Vagina (tissue), 2 donors: ENCODE measurements at places on chromosomes 13 and 19. TPM values are rescaled to one million over a fixed set of nuclear protein-coding genes. Genes with fewer than 3 reads are reported as not detected.

GRCh38 chr19:50500060-50500752, 10.8 kb downstream of the JOSD2 start:
- no peaks in the 10 kb centered on the region for H3K27me3 ChIP-seq
- H3K36me3 ChIP-seq, result no peaks in the 10 kb centered on the region
- no peak overlapping the region for H3K27ac ChIP-seq
- H3K4me3 ChIP-seq, result no peak overlapping the region
- no peak for DNase-seq
- H3K4me1 ChIP-seq, result no peaks in the 10 kb centered on the region

GRCh38 chr19:18762125-18763023, 28.7 kb downstream of the COMP start:
- no peaks in the 10 kb centered on the region for H3K27me3 ChIP-seq
- H3K4me3 ChIP-seq, result no peak overlapping the region
- H3K36me3 ChIP-seq, result no peaks in the 10 kb centered on the region
- DNase-seq, result no peak
- H3K4me1 ChIP-seq, result peaks cover 40% of the 10 kb centered on the region

DNA sequence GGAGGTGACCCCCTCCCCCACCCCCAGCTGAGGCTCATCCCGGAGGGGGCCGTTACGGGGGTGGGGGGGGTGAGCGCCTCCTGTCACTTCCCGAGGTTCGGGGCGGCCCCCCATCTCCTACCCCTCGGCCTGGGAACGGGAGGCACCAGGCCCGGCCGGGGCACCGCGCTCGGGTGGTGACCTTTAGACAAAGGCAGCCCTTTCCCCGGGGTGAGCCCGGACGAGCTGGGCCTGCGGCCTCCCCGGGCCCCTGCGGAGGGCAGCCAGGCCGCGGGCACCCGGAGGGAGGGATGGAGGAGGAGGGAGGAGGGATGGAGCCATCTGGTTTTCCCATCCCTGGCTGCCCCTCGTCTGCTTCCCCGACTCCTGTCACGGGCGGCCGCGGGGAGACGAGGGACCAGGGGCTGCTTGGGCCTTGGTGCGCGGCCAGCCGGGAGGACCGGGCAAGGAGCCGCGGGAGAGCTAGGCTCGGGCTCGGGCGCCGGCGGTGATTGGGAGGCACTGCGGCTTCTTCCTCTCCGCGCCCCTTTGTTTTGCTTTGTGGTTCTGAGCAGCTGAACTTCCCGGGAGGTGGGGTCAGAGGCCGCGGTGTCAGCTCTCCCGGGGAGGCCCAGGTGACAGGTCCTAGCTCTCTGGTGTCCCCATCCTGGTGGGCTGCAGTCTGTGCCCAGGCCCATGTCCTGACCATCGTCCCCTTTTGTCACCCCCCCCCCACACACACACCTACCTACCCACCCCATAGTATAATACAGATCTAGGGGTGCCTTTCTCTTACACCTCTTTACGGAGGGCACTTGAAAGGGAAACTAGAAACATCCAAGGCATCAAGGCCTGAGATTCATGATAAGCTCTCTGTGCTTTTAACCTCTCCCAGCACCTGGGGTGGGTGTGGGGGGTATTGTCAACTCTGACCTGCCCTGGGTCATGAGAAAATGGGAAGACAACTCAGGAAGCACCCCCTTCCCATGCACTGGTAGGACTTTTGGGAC, 1.3 kb downstream of the BICRA start:
- no peaks in the 10 kb centered on the region for H3K27me3 ChIP-seq
- H3K36me3 ChIP-seq, result no peaks in the 10 kb centered on the region
- H3K4me1 ChIP-seq, result peaks cover 58% of the 10 kb centered on the region

DNA sequence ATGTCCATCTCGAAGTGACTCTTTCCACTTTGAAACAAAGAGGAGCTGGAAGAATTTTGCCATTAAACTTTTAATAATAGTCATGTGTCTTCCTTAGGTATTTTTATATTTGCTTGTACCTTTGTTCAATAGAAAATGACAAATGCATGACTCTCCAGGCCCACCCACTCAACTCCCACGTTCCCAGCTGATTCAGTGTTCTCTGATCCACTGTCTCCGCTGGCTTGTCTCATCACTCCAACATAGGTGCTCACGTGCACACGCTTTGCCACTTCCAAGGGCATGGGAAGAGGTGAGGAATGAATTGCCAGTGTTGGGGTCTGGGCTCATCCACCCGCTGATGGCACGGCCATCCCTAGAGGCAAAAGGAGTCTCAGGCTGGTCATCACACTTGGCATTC, 24.5 kb downstream of the RASL11A start:
- no peak overlapping the region for H3K4me3 ChIP-seq
- H3K4me1 ChIP-seq, result no peaks in the 10 kb centered on the region
- H3K36me3 ChIP-seq, result no peaks in the 10 kb centered on the region
- no peak overlapping the region for H3K27ac ChIP-seq
- DNase-seq, result no peak
- no peaks in the 10 kb centered on the region for H3K27me3 ChIP-seq

DNA sequence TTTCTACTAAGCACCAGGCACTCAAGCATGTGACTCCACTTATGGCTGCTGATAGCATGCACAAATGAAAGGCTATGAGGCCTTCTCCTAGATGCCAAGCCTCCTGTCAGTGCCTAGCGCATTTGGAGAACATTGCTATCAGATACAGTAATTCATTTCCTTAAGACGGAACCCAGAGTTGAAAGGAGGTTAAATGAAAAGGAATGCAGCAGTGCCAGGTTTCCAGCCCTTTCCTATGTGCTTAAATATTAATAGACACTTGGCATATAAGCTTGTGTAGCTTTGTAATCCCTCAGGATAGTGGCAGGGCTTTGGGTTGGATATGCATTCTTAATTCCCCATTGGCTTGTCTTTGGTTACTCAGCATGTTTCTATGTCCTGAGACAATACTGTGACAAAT, 140.1 kb upstream of the FRY start:
- H3K36me3 ChIP-seq, result no peaks in the 10 kb centered on the region
- peaks cover 6% of the 10 kb centered on the region for H3K4me1 ChIP-seq
- H3K27me3 ChIP-seq, result no peaks in the 10 kb centered on the region
- no peak overlapping the region for H3K4me3 ChIP-seq

- no peaks in the 10 kb centered on the region for H3K4me1 ChIP-seq
- H3K36me3 ChIP-seq, result no peaks in the 10 kb centered on the region
Measured at GRCh38 chr19:54518844-54519243, 16.2 kb downstream of the LAIR2 start.

GRCh38 chr13:29484796-29485195, 110.7 kb downstream of the SLC7A1 start:
- no peaks in the 10 kb centered on the region for H3K27me3 ChIP-seq
- no peak for DNase-seq
- no peaks in the 10 kb centered on the region for H3K4me1 ChIP-seq
- H3K27ac ChIP-seq, result no peak overlapping the region
- no peak overlapping the region for H3K4me3 ChIP-seq

DNA sequence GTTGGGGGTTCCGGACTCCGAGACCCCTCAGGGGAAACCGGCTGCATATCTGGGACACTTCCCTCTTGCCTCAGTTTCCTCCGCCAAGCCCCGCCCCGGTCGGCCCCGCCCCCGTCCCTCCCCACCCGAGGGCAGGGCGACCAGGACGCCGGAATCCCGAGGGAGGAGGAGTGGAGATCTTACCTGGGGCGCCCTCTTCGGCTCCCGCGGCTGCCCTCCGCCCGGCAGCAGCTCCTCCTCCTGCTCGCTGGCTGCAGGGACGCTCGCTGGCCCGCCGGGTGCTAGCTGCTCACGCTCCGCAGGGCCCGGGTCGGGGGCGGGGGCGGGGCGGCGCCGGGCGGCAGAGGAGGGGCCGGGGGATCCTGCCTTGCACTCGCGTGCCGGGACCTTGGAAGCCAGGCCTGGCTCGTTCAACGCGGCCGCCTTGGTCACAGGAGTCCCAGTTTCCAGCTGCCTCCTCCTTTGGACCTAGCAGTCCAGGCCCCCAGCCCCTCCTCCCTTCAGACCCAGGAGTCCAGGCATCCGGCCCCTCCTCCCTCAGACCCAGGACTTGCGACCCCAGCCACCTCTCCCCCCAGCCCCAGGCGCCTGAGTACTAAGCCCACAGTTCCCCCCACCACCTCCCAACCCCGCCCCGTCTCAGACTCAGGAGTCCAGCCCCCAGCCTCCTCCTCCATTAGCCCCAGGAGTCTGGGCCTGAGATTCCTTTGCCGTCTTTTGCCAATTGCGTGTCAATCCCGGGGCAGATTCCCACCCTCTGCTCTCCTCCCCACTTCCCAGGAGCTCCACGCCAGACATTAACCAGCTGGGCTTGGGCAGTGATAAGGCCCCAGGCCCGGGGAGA, at the start of gene NTF4:
Gene NTF4 (minus strand): TSS at position 51 of the 844 bp plus-strand sequence. CDS start 2,821 bp downstream, outside the sequence.
- H3K36me3 ChIP-seq, result no peaks in the 10 kb centered on the region
- H3K27me3 ChIP-seq, result peaks cover 6% of the 10 kb centered on the region
- H3K4me3 ChIP-seq, result peak within 1 kb of the TSS; percentile 36
- DNase-seq, result no peak
- peak within 1 kb of the TSS; percentile 33 for H3K27ac ChIP-seq
- H3K4me1 ChIP-seq, result no peaks in the 10 kb centered on the region

- H3K27ac ChIP-seq, result peak overlapping the region; percentile 94
- peak overlapping the region; percentile 97 for H3K4me3 ChIP-seq
- peaks cover 70% of the 10 kb centered on the region for H3K4me1 ChIP-seq
- no peaks in the 10 kb centered on the region for H3K27me3 ChIP-seq
Measured at GRCh38 chr19:15330801-15331418, 1.4 kb downstream of the BRD4 start.

- no peaks in the 10 kb centered on the region for H3K27me3 ChIP-seq
- no peak for DNase-seq
- H3K4me1 ChIP-seq, result no peaks in the 10 kb centered on the region
- H3K27ac ChIP-seq, result no peak overlapping the region
- H3K4me3 ChIP-seq, result no peak overlapping the region
Measured at GRCh38 chr13:94622344-94622743, 20.7 kb downstream of the GPR180 start.

DNA sequence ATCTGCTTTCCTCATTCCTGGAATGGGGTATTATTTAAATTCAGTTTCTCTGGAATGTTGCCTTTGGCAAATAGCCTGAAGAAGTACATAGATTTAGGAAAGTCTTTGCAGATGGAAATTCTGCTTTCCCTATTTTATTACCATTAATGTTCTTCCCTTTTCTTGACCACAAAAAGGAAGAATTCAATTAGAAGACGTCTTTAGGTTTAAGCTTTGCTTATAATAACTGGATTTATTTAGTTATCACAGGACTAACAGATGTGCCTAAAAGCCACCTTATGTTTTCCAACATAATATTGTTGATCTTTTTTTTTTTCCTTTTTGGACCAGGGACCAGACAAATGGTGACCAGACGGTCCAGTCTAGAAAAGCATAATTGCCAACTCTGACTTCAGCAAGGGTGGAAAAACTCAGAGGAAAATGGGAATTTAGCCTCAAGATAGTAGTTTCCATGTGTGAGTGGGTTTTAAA, 210.1 kb upstream of the SPRY2 start:
- no peak for DNase-seq
- H3K36me3 ChIP-seq, result no peaks in the 10 kb centered on the region
- H3K4me1 ChIP-seq, result peaks cover 17% of the 10 kb centered on the region
- no peaks in the 10 kb centered on the region for H3K27me3 ChIP-seq
- no peak overlapping the region for H3K4me3 ChIP-seq
- no peak overlapping the region for H3K27ac ChIP-seq

- H3K36me3 ChIP-seq, result no peaks in the 10 kb centered on the region
- no peaks in the 10 kb centered on the region for H3K27me3 ChIP-seq
- peak overlapping the region; percentile 34 for H3K4me3 ChIP-seq
- peaks cover 14% of the 10 kb centered on the region for H3K4me1 ChIP-seq
Measured at GRCh38 chr19:23415561-23416191, 20.4 kb upstream of the ZNF91 start.

DNA sequence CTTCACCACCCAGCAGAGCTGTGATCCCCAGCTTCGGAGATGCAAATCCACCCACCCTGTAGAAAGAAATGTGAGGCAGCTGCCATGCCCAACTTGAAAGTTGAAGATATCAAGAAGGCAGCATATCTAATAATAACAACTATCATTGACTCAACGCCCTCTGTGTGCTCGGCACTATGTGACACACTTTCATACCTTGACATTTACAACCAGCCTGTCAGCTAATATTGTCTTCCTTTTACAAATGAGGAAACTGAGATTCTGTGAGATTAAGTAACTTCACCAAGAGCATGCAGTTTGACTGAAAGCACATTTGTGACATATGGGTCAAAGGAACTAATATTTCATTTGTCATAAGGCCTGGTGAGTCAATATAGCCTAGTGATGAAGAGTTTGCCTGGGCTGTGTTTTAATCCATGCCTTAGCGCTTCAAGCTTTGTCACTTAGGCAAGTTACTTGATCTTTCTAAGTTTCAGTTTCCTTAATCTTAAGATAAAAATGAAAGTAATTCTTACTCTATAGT, 137.0 kb downstream of the FLT1 start:
- H3K27me3 ChIP-seq, result no peaks in the 10 kb centered on the region
- no peaks in the 10 kb centered on the region for H3K36me3 ChIP-seq
- no peak for DNase-seq

DNA sequence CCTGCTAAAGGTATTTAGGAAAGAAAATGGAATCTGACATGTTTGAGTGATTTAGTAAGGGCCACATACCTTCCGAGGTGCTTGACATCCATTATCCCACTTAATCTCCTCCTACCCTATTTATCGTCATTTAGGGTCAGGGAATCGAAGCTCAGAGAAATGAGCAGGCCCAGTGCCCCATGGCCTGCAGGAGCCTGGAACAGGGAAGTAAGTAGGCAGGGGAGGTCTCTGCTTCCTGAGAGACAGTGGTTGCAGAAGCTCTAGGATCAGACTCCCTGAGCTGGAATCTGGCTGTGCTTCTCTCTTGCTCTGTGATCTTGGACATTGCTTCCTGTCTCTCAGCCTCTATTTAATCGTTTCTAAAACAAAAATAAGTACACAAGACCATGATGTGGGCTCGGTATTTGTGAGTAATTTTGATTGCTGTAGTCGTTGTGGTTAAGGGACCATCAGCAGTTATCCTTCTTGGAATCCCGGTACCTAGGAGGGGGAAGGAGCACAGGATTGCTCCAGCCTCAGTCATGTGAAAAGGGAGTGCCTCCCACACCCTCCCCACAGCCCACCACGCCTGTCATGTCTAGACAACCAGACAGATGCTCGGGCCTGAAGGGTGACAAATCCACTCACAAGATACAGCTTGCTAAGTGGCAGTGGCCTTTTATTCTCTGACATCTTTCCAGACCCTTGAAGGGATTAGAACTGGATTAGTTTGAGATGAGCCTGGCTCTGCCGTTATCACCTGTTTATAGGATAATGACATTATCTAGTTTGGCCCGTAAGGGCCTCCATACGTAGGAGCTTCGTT, 169.2 kb upstream of the TSHZ3 start:
- H3K4me3 ChIP-seq, result no peak overlapping the region
- H3K27me3 ChIP-seq, result no peaks in the 10 kb centered on the region
- no peak overlapping the region for H3K27ac ChIP-seq
- peak; percentile 69 for DNase-seq
- no peaks in the 10 kb centered on the region for H3K36me3 ChIP-seq
- peaks cover 26% of the 10 kb centered on the region for H3K4me1 ChIP-seq

GRCh38 chr13:41641961-41642360, 184.6 kb downstream of the RGCC start:
- H3K4me3 ChIP-seq, result no peak overlapping the region
- DNase-seq, result no peak
- no peaks in the 10 kb centered on the region for H3K36me3 ChIP-seq

The ZNF135 gene
- 5.4 TPM for total RNA-seq

The FGF21 gene
- total RNA-seq, result not detected

The ATP7B gene
- total RNA-seq, result 2.5 TPM

The IRGC gene
- not detected for total RNA-seq

The SLC25A41 gene
- not detected for total RNA-seq

The SIAH3 gene
- not detected for total RNA-seq

The PROZ gene
- total RNA-seq, result not detected
